ENCODE measurements at places on chromosomes 1 and 21.

DNA sequence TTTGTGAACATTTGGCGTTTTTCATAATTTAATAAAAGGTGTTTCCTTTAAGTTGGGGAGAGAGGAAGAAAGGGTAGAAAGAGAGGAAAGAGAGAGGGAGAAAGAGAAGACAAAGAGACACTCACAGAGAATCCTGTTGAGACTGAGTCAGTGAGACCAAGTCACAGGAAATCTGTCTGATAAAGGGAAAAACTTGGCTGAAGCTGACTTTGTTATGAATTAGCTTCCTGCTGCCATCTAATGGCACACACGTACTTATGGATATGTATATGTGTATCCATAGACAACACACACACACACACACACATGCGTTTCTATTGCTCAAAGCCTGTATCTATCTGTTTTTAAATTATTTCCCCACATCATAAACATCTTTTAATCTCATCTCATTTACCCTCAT is 42.5 kb upstream of the DISC1 start:
- peak; percentile 66 for DNase-seq

- no peak for DNase-seq
Measured at GRCh38 chr1:211549092-211549711, 29.8 kb downstream of the SLC30A1 start.

GRCh38 chr1:8590721-8591351 is 226.6 kb downstream of the RERE start:
- no peak for DNase-seq

DNA sequence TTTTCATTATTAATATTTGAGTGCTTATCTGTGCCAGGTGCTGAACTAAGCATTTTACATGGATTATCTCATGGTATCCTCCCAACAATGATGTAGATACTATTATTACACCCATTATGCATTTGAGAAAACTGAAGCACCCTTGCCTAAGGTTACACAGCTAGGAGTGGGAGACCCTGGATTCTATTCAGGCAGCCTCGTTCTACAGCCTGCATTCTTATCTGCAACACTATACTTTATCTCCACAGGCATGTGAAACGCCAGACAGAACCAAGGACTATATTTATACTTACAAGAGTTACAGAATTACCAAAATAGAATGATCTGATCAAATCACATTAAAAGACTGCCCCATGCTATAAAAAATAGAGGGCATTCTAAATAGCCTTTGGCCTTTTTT is 22.4 kb downstream of the LPAR3 start:
- DNase-seq, result no peak

- no peak for DNase-seq
Measured at GRCh38 chr1:162697140-162697895, 65.1 kb downstream of the DDR2 start.

All from Daoy (cell line).